Fibroblast of skin of abdomen (primary cell): ENCODE measurements at places on chromosomes 5 and 9.

DNA sequence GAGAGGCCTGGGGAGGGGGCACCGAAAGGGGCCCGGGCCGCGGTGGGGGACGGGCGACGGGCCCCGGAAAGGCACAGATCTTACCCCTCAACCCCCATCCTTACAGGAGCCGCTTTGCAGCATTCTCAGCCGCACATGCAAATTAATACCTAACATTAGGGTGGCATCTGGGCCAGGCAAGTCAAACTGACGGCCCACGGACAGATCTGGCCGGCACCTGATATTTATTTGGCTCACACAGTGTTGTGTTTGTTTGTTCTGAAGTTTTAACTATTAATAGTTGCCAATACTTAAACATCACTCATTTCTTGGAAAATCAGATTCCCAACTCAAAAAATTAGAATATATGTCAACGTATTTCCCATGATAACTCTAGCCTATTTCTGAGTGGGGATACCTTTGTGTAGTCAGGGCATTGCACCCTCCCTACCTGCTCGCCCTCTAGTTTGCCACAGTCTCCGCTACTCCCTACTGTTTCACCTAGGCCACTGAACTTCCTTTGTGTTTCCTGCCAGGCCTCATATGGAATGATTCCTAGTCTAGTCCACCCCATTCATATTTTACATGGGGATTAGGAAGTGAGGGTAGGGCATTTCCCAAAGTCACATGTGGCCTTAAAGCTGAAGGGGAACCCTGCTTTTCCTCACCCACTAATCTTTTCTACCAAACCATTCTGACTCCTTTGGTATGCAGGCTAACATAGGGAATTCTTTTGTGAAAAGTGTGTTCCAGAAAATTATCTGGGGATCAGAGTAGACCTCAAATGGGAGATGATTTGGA is 71.9 kb upstream of the LARP1 start:
- no peak for DNase-seq

GRCh38 chr5:103041071-103041676 is 78.8 kb downstream of the GIN1 start:
- peak; percentile 46 for DNase-seq

DNA sequence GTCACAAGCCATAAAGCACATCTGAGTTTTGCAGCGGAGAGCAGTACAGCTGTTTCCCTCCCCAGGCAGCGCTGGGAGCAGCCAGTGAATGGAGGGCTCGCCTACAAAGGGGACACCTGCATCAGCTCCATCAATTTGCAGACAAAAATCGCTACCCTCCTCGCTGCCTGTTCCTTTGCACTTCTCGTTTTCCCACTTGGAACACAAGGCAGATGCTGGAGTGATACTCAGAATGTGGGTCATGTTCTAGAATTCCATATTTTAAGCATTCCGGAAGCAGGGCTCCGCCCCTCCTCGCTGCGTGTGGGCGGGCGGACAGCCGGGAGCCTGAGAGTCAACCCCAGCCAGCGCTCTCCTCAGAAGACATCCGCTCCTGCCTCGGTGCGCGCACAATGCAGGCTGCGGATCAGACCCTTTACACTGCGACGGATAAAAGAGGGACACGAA is 92.1 kb downstream of the LMNB1 start:
- peak; percentile 48 for DNase-seq

DNA sequence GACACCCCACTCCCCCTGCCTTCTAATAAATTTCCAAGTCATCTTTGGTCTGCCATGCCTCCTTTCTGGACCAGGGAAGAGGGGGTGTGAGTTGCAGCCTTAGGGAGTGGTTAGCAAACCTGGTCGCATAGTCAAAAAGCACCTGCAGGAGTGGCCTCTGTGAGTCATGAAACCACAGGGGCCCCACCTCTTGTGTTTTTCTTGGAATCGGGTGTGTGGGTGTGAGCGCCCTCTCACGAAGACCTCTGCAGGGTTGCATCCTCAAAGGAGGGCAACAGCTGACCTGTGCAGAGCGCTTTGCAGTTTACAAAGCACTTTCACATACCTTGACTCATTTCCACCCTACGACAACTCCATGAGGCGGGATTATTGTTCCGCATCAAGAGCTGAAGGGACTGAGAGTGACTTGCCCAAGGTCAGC is 36.8 kb upstream of the TEX48 start:
- DNase-seq, result no peak

DNA sequence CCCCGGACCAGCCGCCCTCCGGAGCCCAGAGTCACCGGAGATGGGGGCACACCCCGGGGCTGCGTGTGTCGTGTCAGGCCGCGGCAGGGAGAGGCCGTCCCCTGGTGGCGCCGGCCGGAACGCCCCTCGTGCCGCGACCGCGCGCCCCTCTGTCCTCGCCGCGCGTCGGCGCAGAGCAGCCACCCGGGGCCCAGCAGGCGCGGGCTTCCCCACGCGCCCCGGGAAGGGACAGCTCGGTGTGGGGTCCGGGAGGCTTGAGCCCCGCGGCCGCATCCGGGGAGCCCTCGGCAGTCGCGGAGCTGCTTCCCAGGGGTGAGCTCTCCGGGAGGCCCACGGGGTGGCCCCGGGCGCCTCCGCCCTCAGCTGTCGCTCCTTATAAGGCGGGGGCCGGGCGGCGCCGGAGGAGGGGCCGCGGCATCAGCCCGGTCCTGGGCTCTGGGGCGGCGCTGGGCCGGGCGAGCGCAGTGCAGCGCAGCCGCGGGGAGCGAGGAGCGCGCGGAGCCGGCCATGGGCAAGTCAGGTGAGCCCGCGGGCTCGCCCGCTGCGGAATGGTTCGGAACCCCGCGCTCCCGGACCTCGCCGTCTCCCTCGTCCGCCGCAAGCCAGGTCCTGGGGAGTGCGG is at the start of gene GLIPR2:
TSS of gene GLIPR2 (plus strand) at position 462 of the 622 bp plus-strand sequence. CDS start at position 508, 46 bp downstream.
- peak; percentile 82 for DNase-seq

- peak; percentile 52 for DNase-seq
Observed at GRCh38 chr9:77735494-77735893, 87.4 kb upstream of the GNA14 start.

GRCh38 chr5:2897276-2897961 is 145.9 kb upstream of the IRX2 start:
- DNase-seq, result no peak

DNA sequence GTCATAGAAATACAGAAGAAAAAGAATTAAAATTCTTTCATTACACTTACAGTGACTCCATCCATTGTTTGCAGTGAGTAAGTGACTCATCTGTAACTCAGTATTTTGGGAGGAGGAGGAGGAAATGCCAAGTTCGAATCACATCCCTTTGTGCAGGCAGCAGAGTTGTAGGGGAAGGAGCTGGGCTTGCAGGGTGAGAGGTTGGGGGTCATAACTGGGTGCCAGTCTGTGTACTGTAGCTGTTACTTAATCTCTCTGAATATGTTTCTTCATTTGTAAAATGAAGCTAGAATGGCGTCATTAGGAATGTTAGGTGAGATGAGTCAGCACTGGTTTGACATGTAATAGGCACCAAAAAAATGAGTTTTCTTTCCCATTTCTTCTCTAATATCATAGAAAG is 235.7 kb upstream of the ADAMTSL1 start:
- peak; percentile 55 for DNase-seq

DNA sequence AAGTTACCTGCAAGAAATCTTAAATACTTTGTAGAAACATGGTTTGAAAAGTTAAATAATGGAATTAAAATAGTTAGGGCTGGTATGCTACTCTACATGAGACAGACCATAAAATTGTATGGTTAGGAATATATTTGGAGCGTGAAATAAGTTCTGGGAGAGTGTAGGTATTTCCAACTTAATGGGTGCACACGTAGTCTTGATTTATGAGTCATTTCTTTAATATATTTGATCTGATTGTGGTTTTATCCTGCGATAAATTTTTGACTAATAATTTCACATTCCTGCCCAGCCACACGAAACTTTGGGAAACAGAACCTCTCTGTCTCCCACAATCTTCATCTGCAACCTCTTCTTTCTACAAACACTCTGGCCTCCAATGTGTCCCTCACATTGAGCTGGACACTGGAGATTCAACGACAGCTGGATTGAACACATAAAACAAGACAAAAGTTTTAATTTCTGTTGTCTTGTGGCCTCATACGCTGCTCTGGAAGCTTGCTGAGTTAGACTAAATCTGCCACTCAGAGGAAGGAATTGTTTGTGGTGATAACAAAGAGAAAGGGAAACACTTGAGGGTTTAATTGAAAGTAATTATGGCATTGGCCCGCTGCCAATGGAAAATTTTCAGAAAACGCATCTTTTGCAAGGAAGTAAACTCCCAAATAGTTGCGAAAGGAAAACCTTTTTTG is 201.8 kb upstream of the ZNF608 start:
- no peak for DNase-seq

DNA sequence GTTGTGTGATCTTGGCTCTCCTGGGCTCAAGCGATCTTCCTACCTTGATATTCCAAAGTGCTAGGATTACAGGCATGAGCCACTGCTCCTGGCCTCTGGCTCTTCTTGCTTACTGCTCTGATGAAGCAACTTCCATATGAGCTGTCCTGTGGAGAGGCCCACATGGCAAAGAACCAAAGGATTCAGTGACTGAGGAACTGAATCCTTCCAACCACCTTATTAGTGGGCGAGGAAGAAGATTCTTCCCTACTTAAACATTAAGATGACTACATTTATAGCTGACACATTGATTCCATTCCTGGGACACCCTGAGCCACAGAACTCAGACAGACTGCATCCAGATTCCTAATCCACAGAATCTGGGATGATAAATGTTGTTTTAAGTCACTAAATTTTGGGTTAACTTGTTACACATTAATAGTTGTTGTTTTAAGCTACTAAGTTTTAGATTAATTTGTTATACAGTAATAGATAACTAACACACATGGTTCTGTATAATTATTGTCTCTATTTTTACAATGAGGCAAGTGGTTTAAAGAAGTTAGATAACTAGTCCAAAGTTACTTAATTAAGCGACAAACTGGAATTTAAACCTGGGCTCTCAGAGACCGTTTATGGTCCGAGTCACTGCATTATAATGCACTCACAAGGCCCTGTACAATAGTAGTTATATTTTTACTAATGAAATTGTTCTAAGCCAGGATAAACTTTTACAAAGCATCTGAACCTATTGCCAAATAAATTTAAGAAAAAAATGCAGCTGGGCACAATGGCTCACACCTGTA is 16.7 kb upstream of the SLCO4C1 start:
- peak; percentile 26 for DNase-seq

GRCh38 chr5:168263121-168263520 is 28.3 kb upstream of the WWC1 start:
- no peak for DNase-seq

DNA sequence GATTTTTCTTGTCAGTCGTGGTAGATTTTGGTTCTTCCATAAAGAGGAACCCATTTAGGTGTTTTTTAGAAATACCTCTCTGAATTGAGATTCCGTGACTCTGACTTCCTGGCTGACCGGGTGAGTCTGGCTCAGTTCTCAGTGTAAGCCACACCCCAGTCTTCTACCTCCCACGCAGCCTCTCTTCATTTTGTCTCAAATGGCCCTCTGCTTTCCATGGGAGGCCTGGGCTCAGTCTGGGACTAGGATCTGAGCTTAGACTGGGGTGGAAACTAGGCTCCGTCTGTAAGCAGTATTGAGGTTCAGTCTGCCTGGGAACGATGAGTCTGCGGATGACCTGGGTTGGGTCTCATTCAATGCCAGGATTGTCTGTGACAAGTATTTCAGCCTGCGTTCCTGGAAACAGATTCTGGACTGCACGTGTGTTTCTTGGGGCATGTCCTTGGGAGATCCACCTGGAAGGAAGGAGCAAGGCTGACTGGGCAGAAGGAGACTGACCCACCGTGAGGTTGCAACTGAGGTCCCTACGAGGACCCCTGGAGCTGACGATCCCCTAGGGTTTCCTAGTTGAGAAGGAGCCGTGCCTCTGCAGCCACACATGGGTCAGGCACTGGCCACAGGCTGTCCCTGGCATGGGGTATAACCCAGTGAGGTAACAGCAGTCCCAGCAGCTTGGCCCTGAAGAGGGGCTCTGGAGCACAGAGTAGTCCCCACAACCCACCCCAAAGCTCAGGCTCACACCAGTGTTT is 12.4 kb upstream of the CRB2 start:
- no peak for DNase-seq

GRCh38 chr5:88734191-88734640 is 148.8 kb downstream of the MEF2C start:
- no peak for DNase-seq

DNA sequence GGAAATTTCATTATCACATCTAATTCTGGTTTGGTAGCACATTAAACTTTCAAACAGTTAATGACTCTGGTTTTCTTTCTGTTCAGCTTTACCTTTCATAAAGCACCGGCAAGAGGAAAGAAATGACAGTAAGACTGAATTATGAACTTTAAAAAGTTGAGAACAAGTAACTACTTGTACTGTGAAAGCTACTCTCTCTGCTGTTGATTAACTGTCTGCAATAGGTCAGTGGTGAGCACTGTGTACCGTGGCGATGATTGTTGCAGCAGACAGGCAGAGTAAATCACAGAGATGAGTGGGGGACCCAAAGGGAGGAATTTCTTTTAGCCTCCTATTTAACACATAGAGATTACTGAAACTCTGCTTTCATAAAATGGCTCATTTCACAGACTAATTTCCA is 74.0 kb upstream of the MEF2C start:
- no peak for DNase-seq

DNA sequence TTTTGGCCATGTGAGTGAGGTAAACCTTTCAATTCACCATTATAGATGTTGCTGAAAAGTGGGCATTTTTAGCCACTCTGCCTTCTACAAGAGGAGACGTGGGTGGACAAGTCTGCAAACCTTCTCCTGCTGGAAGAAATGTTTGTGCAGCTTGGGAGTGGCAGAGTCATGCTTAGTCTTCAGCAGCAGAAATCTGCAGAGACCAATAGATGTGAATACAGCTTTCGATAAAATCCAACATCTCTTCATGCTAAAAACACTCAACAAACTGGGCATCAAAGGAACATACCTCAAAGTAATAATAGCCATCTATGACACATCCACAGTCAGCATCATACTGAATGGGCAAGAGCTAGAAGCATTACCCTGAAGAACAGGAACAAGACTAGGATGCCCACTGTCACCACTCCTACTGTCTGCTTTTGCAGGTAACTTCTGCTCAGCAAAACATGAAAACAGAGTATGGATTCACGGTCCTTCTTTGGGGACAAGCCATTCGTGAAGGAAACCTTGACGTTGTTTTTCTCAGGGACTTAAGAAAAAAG is 91.3 kb downstream of the RALGPS1 start:
- DNase-seq, result no peak

GRCh38 chr9:127550282-127550681 is 61.8 kb upstream of the STXBP1 start:
- DNase-seq, result no peak

- DNase-seq, result no peak
Observed at GRCh38 chr5:66157046-66157445, 12.9 kb downstream of the SREK1 start.
